Activated CD4-positive, alpha-beta T cell treated with anti-CD3 and anti-CD28 coated beads, Interleukin-2, amount 50 U/mL, for 16 hours (primary cell): ENCODE measurements at places on chromosomes 1 and 21.

GRCh38 chr1:75079538-75080290 is 54.5 kb upstream of the LHX8 start:
- no peak for DNase-seq

- DNase-seq, result no peak
Observed at GRCh38 chr1:183262628-183263200, 76.7 kb downstream of the LAMC2 start.

- DNase-seq, result peak; percentile 8
Observed at GRCh38 chr1:55305735-55306134, 90.6 kb upstream of the USP24 start.

GRCh38 chr1:182259229-182259872 is 132.2 kb downstream of the GLUL start:
- peak; percentile 93 for DNase-seq

DNA sequence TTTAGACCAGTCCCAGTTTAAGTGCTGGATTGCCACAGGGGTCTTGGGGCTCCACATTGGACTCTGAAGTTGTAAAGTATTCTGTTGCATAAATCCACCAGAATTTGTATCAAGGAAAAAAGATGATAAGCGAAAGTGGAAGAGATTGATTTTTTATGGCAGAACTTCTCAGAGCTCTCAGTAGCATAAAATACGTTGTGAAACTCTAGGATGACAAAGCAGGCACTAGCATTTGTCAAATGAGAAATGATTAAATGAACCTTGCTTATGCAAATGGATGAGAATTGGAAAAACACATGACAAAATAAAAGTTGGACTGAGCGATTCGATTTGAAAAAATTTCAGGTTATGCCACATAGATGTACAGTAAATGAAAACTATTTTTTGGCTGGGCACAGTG is 253.8 kb upstream of the RAB4A start:
- DNase-seq, result no peak

DNA sequence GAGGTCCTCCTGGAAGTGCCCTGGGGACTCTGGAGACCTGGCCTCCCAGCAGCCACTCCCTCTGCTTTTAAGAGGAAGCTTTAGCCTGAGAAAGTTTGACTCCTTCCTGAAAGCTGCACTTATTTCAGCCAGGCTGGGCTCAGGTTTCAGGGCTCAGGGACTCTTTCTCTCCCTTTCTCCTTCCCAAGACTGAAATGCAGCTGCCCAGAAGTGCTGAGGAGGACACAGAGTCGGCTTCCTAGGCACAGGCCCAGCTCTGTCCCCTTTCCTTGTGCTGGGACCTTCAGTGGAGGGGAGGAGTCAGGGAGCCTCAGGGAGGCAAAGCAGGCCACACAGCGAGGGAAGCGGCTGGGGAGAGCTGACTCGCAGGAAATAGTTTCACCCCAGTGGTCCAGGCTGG is 137.3 kb downstream of the NAV1 start:
- no peak for DNase-seq

GRCh38 chr1:15808955-15809354 is 1.5 kb upstream of the UQCRHL start:
- DNase-seq, result no peak

DNA sequence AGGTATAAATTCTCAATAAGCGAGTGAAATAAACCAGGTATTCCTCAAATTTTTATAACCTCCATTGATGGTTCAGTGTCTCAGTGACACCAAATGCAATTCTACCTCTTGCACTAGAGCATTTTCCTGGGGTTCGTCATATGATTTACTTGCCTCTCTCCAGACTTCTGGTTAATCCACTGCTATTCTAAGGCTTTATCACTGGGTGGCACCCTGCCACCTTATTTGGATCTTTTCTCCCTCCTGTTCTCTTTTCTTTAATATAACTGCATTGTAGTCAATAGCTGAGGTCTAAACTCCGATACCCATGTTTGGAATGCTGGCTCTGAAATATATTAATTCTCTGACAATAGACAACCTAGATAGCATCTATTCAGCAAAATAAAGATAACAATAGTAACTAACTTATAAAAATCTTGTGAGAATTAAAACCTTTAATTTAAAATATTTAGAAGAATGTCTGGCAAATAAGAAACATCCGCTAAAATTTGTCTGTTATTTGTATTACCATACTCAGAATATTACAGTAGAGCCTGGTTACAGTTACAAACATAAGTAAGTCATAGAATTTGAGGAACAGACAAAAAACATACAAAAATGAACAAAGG is 436.4 kb downstream of the PLA2G4A start:
- peak; percentile 10 for DNase-seq

DNA sequence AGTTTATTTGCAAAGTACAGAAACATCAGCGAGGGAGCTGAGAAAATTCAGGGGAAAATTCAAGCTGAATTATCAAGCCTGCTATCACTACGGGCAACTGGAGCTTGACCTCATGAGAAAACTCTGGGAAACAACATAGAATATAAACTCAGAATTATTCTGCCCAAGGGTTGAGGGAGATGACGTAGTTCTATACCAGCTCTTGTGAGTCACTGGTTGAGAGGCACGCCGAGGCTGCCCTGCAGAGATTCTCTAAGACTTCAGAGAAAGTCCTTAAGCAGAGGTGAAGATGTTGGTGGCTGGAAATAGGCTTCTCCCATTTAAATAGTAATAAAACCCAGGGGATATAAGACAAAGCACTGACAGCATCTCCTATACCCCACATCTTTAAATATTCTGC is 12.3 kb downstream of the SYDE2 start:
- no peak for DNase-seq

GRCh38 chr1:164858096-164858632 is 299.2 kb downstream of the PBX1 start:
- no peak for DNase-seq

GRCh38 chr21:22725436-22725835 is 1727.2 kb downstream of the NCAM2 start:
- DNase-seq, result peak; percentile 21

GRCh38 chr1:37162059-37162458 is 127.7 kb upstream of the GRIK3 start:
- no peak for DNase-seq

- peak; percentile 48 for DNase-seq
Observed at GRCh38 chr1:223717695-223718363, 5.5 kb downstream of the CAPN2 start.

- DNase-seq, result peak; percentile 51
Observed at GRCh38 chr1:184075055-184076029, 23.8 kb downstream of the TSEN15 start.

- DNase-seq, result no peak
Observed at GRCh38 chr21:34635307-34635706, 20.4 kb upstream of the RCAN1 start.

- DNase-seq, result peak; percentile 60
Observed at GRCh38 chr1:154867064-154867825, 2.8 kb downstream of the KCNN3 start.

DNA sequence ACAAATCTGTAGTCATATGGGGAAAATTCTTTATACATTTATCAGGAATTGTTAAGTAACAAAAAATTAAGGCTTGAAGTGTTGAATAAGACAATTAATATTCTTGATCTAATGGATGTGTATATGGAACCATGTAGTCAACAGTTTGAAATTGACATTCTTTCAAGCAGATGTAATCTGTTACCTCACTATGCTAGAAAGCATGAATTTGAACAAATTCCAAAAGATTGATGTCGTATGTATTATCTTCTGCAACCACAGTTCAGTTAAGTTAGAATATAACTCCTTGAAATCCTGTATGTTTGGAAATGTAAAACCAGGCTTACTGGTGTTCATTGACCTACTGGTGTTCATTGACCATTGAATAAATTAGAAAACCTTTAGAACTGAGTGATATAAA is 16.1 kb downstream of the CCDC18 start:
- no peak for DNase-seq

DNA sequence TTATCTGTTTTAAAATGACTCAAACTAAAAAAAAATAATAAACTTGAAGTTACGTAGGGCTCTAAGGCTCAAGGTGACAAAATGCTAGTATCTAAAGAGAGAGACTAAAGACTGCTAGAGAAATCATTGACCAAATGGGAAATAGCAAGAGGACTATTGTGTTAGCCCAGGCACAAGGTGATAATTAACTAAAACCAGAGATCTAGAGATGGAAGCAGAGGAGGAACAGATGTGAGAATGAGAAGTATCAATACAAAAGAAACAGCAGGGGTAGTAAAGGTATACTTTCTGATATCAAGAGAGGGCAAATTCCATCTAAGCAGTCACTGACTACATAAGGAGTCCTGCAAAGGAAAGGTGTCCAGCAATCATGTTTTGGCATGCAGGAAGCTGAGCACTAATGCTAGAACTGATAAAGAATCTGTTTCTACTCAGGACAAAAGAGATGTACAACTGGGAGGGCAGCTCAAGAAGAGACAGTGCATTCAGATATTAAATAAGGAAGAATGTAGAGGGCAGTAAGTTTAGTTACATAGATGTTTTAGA is 100.2 kb upstream of the GNG4 start:
- DNase-seq, result no peak

DNA sequence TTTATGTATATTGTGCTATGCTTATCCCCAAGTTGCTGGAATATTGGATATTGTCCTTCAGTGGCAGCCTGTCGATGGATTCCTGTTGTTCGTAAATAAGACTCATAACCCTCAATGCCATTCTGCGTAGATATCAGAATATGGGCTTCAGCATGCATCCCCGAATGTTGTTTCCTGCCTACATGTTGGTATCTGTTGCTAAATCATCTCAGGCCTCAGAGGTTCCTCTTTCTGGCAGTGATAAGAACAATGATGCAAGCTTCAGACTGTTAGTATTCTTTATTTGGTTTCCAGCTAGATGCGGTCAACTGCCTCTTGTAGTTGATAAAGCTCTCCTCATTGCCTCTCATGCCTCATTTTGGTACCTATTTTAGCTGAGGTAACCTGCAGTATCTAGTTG is 2082.6 kb downstream of the MRPL39 start:
- DNase-seq, result no peak

DNA sequence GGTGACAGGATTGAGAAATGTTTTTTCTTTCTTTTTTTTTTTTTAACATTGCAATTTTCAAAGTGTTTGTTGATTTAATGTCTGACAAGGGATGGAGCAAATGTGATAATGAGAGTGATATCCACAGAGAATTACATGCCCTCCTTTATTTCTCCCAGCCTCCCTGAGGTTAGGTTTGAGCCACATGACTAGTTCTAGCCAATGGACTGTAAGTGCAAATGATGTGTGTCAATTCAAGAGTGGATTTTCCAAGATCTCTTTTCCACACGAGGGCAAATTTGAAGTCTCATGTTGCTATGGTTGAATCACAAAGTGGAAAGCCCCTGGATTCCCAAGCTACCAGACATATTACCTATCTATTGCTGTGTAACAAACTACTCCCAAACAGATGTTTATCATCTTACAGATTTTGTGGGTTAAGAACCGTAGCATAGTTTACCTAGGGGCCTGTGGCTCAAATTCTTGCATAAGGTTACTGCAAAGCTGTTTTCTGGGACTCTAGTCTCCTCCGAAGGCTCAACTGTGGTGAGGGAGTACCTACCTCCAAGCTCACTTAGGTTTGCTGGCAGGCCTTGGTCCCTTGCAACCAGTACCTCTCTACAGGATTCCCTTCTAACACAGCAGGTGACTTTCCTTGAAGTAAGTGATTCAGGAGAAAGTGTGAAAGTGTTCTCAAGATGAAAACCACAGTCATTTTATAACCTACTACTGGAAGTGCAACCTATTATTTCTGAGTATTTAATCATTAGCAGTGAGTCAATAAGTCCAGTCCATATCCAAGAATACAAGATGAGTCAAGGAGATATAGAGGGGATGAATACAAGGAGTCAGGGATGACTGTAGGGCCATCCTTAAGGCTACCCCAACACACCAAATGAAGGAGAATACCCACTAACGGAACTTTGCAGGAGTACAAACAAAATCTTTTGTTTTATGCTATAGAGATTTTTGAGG is 533.6 kb downstream of the PTPRC start:
- DNase-seq, result peak; percentile 39

DNA sequence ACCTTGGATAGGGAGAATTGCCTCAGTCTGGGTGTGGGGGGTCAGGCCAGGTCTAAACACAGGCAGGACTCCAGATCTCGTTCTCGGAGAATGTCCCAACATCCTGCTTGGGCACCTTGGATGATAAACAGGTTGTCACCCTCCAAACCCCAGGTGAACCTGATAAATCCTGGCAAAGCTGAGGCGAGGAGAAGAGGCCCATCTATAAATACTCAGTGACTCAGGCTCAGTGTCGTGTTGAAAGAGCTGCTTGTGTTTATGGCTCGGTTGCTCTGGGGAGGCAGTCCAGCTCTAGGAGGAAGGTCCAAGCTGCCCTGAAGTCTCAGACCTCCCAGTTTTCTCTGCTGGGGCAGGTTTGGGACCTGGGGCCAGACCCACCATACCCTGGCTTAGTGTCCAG is 15.8 kb upstream of the TRIM63 start:
- no peak for DNase-seq

- no peak for DNase-seq
Observed at GRCh38 chr1:54728027-54728426, 12.4 kb downstream of the TTC4 start.

DNA sequence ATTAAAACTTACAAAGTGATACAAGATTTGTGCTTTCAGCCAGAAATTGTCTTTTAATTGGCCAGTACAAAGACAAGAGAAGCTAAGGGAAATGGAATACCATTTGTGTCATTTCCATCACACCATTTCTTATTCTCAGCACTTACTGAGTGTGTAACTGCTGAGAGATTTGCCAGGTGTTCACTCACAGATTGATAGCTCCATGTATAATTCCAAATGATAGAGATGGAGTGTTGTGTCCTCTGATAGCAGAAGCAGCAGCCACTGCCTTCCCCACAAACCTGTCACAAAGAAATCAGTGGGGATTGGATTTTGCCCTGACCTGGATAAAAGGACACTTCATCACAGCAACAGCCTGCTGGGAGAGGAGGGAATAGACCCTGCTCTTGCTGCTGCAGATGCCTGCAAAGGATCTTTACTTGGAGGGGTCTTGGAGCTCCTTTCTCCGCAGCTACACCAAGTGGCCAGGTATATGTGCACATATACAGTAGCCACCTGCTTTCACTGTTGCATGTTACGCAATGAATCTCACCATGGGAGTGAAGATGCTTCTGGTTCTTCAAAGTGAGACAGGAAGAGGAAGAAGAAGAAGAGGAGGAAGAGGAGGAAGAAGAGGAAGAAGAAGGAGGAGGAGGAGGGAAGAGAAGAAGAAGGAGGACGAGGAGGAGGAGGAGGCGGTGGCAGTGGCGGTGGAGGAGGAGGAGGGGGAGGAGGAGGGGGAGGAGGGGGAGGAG is 78.7 kb upstream of the KCNJ15 start:
- DNase-seq, result no peak
